ENCODE measurements at places on chromosomes 11 and 22. TPM values are rescaled to one million over a fixed set of nuclear protein-coding genes. Genes with fewer than 3 reads are reported as not detected.
A peak's percentile ranks its signal among the peaks of the same experiment; 100 is the strongest.

DNA sequence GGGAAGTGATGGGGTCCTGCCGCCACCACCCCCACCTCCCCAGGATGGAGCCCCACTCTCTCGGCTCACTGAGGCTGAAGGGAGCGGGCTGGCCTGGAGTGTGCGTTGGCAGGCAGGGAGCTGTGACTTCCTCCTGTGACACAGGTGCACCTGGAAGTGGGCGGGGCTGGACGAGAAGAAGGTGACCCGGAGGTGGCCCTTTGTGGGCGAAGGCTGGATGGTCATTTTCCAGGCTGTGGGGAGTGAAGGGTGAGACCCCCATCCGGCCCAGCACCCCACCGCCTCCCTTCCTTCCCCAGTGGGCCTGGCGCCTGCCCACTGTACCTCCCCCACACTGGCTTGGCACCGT is 15.3 kb downstream of the IL17REL start:
- no peaks in the 10 kb centered on the region for H3K36me3 ChIP-seq
- peaks cover 9% of the 10 kb centered on the region for H3K4me1 ChIP-seq
- no peak overlapping the region for H3K27ac ChIP-seq

GRCh38 chr11:130330101-130330684 is 15.5 kb upstream of the ZBTB44 start:
- DNase-seq = no peak
- H3K4me3 ChIP-seq = no peak overlapping the region
- peaks cover 4% of the 10 kb centered on the region for H3K4me1 ChIP-seq
- peaks cover 3% of the 10 kb centered on the region for H3K36me3 ChIP-seq
- H3K27me3 ChIP-seq = no peaks in the 10 kb centered on the region
- H3K27ac ChIP-seq = no peak overlapping the region

- H3K27ac ChIP-seq = no peak overlapping the region
- H3K4me1 ChIP-seq = no peaks in the 10 kb centered on the region
- no peak overlapping the region for H3K4me3 ChIP-seq
Measured at GRCh38 chr11:99513368-99513767, 492.6 kb downstream of the CNTN5 start.

DNA sequence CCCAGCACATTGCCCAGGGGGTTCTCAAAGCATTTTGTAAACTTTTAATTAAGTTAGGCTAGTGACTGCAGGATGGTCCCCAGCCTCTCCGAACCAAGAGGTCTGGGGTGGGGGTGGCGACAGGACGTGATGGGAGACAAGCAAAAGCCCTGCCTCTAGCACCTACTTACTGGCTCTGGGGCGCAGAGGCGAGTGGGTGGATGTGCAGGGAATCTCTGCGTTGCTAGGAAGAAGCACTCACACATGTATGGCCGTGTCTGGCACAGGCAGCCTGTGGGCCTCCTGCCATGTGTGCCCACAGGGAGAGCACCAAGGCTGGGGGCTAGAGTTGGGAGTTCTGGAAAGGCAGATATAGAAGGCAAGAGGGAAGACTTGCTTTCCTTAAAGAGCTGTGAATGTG is 6.3 kb downstream of the OPCML start:
- DNase-seq = no peak
- no peak overlapping the region for H3K27ac ChIP-seq
- no peak overlapping the region for H3K4me3 ChIP-seq
- peaks cover 10% of the 10 kb centered on the region for H3K4me1 ChIP-seq
- peaks cover 27% of the 10 kb centered on the region for H3K27me3 ChIP-seq

- peak; percentile 81 for DNase-seq
- H3K4me3 ChIP-seq = peak within 1 kb of the TSS; percentile 63
- H3K27me3 ChIP-seq = peaks cover 39% of the 10 kb centered on the region
- H3K4me1 ChIP-seq = peaks cover 11% of the 10 kb centered on the region
- H3K36me3 ChIP-seq = no peaks in the 10 kb centered on the region
- H3K27ac ChIP-seq = no peak within 1 kb of the TSS
Measured at GRCh38 chr22:30079952-30080533, at the start of gene HORMAD2. Gene HORMAD2 (plus strand): TSS chr22:30080464. CDS start chr22:30093953, 13,489 bp downstream.

DNA sequence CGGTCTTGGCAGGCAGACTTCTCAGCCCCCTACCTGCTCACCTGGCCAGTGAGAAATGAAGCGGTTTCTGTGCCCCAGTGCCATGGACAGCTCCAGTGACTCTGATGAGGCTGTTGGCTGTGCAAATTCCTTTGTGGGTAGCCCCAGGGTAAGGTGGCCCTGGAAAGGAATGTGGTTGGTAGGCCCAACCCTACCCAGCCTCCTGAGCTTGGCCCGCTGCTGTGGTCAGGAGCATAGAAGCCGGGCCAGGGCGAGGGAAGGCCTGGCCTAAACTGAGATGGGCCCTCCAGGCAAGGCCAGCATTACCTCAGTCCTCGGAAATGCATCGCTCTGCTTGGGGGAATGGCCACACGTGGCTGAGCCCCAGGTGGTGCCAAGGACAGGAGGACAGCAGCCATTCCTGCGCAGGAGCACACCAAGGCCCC is 16.9 kb downstream of the DAGLA start:
- no peaks in the 10 kb centered on the region for H3K36me3 ChIP-seq
- no peaks in the 10 kb centered on the region for H3K27me3 ChIP-seq
- no peak overlapping the region for H3K4me3 ChIP-seq
- H3K4me1 ChIP-seq = peaks cover 56% of the 10 kb centered on the region

GRCh38 chr11:61963282-61964057 is 4.0 kb downstream of the FTH1 start:
- peak overlapping the region; percentile 98 for H3K4me3 ChIP-seq
- H3K36me3 ChIP-seq = peaks cover 38% of the 10 kb centered on the region
- H3K27me3 ChIP-seq = no peaks in the 10 kb centered on the region
- no peak for DNase-seq
- H3K4me1 ChIP-seq = peaks cover 34% of the 10 kb centered on the region
- no peak overlapping the region for H3K27ac ChIP-seq

GRCh38 chr11:118663381-118663780 is 16.1 kb downstream of the TREH start:
- H3K27me3 ChIP-seq = peaks cover 2% of the 10 kb centered on the region
- no peak overlapping the region for H3K27ac ChIP-seq
- H3K4me3 ChIP-seq = peak overlapping the region; percentile 1

DNA sequence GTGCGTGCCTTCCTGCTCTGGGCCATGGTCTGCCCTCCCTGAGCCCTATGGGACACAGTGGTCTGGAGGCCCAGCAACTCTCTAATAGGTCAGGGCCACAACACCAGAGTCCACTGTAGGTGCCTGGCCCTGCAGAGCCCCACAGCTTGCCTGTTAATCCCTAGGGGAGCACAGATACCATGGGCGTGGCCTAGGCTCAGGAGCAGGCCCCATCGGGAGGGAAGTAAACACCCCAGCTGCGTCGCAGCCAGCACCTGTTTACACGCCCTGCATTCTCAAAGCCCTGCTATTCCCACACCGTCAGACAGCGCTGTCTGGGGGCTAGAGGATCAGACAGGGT is 2.5 kb downstream of the KCTD17 start:
- DNase-seq = no peak
- H3K27me3 ChIP-seq = no peaks in the 10 kb centered on the region
- H3K4me3 ChIP-seq = peak overlapping the region; percentile 86
- peaks cover 4% of the 10 kb centered on the region for H3K36me3 ChIP-seq
- H3K4me1 ChIP-seq = peaks cover 8% of the 10 kb centered on the region
- no peak overlapping the region for H3K27ac ChIP-seq

DNA sequence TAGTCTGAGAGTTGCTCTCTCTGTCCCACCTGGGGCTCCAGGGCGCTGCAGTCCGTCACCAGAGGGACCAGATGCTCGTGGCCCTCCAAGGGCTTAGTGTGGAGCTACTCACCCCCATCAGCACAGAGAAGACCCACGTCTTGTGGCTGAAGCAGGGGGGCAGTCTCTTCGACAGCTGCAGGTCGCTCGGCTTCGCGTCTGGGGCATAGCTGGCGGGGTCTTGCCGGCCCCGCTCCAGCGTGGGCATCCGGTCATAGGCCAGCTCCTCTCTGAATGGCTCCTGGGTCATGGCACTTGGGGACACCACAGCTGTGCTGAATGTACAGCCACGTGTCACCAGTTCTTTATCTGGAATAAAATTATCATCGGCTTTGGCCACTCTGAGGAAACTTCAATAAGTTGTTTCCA is 608 bp downstream of the MLC1 start:
- no peak overlapping the region for H3K4me3 ChIP-seq
- H3K4me1 ChIP-seq = peaks cover 20% of the 10 kb centered on the region
- no peak overlapping the region for H3K27ac ChIP-seq

GRCh38 chr11:113481226-113481625 is 6.0 kb upstream of the DRD2 start:
- H3K4me1 ChIP-seq = peaks cover 16% of the 10 kb centered on the region
- DNase-seq = no peak
- H3K27me3 ChIP-seq = peaks cover 57% of the 10 kb centered on the region

- no peaks in the 10 kb centered on the region for H3K36me3 ChIP-seq
- no peak for DNase-seq
- H3K4me3 ChIP-seq = peak overlapping the region; percentile 19
- H3K27ac ChIP-seq = peak overlapping the region; percentile 50
- peaks cover 20% of the 10 kb centered on the region for H3K4me1 ChIP-seq
Measured at GRCh38 chr11:119172513-119172912, 4.0 kb downstream of the NLRX1 start.

GRCh38 chr11:123188508-123189165 is 6.4 kb downstream of the CLMP start:
- no peaks in the 10 kb centered on the region for H3K36me3 ChIP-seq
- H3K27me3 ChIP-seq = peaks cover 30% of the 10 kb centered on the region
- peaks cover 29% of the 10 kb centered on the region for H3K4me1 ChIP-seq
- H3K27ac ChIP-seq = peak overlapping the region; percentile 96

DNA sequence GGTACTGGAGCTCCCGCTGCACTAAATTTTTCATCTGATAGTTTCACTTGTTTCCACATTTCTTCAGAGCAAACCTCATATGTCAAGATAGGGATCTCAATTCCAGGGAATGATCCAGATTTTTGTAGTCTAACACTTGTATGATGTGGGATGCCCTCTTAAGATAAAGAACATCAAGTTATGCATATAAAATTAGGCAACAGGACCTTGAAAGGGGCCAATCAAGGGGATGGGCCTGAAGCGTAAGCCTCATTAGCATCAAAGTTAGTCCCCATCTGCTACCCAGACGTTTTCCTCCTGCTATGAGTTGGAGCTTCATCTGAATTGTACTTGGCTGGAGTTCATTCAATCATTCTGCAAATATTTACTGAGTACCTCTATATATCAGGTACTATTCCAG is 17.5 kb downstream of the PDGFD start:
- H3K4me1 ChIP-seq = no peaks in the 10 kb centered on the region
- no peak for DNase-seq
- no peaks in the 10 kb centered on the region for H3K27me3 ChIP-seq
- H3K4me3 ChIP-seq = no peak overlapping the region
- H3K27ac ChIP-seq = no peak overlapping the region
- H3K36me3 ChIP-seq = no peaks in the 10 kb centered on the region

DNA sequence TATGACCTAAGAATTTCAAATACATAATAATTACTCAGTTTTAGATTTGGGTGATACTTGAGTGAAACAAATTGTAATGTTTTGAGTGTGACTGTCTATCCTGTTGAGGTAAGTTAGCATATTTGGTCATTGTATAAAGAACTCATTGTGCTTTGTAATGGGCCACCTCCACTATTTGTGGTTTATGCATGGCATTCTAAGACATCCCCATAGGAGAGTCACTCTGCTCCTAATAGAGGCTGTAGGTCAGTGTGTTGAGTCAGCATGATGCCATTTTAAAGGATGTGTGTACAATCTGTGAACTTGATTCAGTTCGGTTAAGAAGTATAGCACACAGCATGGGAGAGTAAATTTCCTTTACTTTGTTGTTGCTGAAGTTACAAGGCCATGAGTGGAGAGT is 1112.4 kb downstream of the JRKL start:
- peaks cover 2% of the 10 kb centered on the region for H3K36me3 ChIP-seq
- H3K4me3 ChIP-seq = no peak overlapping the region
- no peak for DNase-seq

GRCh38 chr22:31077681-31078080 is 3.4 kb upstream of the SMTN start:
- peak overlapping the region; percentile 47 for H3K4me3 ChIP-seq
- H3K4me1 ChIP-seq = peaks cover 21% of the 10 kb centered on the region
- H3K27me3 ChIP-seq = no peaks in the 10 kb centered on the region

LARGE1 gene
- 34.5 TPM for total RNA-seq

CCDC89 gene
- not detected for total RNA-seq

AP2A2 gene
- 75.5 TPM for total RNA-seq

TBX1 gene
- not detected for total RNA-seq

PGA4 gene
- total RNA-seq = not detected

RAB36 gene
- 13.5 TPM for total RNA-seq

TREH gene
- total RNA-seq = not detected

IGF2 gene
- total RNA-seq = 20.1 TPM

TIGD3 gene
- total RNA-seq = 3.3 TPM

INS gene
- not detected for total RNA-seq

OR52B4 gene
- not detected for total RNA-seq

OOSP2 gene
- total RNA-seq = not detected

Measured in neural crest cell (in vitro differentiated cells).